MM.1S (cell line): ENCODE measurements at places on chromosomes 12 and 14.

DNA sequence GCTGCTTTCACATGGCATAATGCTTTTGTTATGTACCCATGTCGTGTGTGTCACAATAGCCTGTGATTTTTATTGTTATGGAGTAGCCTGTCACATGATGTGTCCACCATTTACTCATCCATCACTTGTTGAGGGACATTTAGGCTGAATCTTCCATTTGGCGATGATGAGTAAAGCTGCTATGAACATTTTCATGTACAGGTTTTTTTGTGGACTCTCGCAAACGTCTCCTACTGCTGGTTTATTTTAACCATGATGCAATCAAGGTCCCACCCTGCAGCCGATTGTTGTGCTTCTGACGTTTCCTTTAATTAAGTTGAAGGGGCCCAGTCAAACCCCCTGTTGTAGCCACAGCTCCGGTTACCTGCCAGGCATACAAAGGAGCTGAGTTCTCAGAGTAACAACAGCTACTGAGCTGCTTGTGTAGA lies 63.2 kb downstream of the ZNF664 start:
- DNase-seq, result no peak

GRCh38 chr12:122099280-122099749 lies 20.8 kb downstream of the MLXIP start:
- no peak for DNase-seq

GRCh38 chr14:77458249-77458950 lies 507 bp downstream of the AHSA1 start:
- peak; percentile 23 for DNase-seq

- no peak for DNase-seq
Measured at GRCh38 chr12:124021007-124021406, 48.0 kb downstream of the ZNF664 start.

GRCh38 chr14:100559455-100559854 lies 27.8 kb downstream of the BEGAIN start:
- no peak for DNase-seq

DNA sequence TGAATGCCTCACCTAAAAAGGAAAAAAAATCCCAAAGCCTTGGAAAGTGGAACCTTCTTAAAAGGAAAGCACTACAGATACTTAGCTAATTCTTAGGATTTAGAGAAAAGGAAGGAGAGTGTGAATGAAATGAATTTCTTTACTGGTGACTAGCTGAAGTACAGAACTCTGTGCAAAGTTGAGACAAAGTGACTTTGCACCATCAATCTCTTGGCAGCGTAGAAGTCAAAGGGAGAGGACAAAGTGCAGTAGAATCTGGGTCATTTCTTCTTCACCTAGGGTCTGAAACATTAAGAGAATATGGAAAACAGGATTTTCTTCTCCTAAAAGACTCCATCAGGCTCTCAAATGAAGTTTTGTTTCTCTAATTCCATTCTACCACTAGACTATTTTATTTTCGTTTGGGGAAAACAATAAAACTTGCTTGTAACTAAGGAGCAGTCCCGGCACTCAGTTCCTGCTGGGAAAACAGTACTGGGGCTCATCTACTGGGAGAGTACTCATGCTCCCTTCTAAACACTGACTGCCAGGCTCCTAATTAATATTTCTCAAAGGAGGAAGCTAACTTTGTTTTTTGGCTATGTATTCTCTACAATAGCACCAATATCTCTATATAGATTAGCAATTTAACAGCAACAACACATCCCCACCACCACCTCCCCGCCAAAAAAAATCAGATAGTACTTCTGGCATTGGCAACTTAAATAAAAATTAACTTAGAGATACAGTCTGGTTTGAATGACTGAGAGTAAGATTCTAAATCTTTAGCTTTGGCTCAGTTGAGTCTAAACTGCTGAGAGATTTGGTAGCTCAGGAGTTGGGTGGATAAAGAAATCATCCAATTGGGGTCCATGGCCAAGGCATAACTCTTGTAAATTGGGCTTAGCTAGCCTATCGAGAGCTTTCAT lies 110.7 kb downstream of the SLC15A5 start:
- DNase-seq, result no peak

GRCh38 chr12:98574110-98574509 lies 19.4 kb upstream of the SLC25A3 start:
- no peak for DNase-seq

DNA sequence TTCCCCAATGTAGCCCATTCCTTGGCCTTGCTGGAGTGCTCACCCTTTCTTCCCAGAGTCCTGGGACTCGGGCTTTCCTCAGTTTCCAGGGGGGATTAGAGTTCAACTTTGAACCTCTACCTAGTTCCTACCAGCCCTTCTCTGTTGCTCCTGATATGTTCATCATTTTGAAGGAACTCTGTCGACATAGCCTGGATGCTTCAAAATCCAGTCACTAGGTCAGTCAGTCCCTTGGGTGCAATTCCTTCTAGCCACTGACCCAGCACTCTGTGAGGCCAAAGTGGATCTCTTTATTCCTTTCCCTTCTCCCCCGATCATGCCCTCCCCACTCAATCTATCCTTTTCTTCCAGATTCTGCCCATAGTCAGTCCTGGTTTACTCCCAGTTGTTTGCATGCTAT lies 72.3 kb upstream of the TMCC3 start:
- no peak for DNase-seq

DNA sequence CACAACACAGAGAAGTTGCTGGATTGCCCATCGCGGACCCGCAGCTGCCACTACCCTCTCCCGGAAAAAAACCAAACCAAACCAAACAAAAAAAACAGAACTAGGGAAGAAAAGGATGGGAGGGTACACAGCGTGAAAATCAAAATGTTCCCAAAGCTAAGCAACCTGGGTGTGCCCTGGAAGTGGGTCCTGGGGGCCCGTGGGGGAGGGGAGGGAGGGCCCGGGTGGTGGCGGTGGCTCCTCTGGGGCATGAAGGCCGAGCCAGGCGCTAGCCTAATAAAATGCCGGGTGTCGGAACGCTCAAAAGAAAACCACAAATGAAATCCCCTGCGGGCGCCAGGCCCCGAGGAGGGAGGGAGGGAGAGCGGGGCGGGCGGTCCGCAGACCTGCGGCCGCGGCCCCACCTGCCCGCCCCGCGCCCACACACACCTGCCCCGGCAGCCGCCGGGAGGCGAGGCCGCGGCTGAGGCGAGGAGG lies 787 bp downstream of the HECTD4 start:
- peak; percentile 69 for DNase-seq

DNA sequence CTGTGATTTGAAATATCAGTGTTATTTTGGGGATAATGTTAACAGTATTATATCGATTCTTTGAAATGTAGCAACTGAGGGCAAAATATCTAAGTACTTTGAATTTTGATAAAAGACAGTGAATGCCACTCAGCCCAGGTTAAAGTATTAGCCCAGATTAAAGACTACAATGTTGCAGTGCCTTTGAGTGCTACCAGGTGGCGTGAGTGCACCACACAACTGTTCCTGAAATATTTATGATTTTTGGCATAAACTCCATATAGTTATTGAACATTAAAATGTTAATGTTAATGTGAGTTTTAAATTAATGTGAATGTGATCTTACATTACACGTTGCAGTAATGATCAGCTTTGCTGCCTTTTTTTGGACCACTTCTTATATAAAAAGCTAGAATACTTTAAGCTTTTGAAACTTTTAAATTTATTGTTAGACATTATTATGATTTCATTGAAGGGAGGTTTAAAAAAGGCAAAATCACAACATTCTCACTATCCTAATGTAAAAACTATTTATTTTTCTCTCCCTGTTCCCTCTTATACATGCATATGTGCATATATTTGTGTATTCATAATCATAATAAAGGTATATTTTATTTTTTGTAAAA lies 22.5 kb downstream of the MRPS35 start:
- peak; percentile 48 for DNase-seq

GRCh38 chr12:95574799-95575452 lies 23.6 kb upstream of the USP44 start:
- no peak for DNase-seq

GRCh38 chr14:100738704-100739131 lies 12.0 kb downstream of the DLK1 start:
- no peak for DNase-seq

DNA sequence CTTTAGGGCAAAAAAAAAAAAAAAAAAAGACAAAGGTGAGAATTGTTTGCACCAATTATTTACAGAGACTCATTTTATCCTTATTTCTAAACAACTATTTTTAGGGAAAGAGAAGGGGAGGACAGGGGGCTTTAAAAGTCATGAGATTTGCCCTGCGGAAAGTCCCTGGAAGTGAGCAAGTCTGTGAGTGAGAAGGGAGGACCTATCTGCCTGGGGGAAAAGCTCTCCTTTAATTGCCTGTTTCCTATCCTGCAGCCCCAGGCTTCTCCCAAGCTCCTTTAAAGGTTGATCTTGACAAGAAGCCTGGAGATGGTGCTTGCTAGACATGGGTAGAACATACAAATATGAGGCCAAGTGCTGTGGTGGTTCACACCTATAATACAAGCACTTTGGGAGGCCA lies 8.3 kb upstream of the CHST11 start:
- no peak for DNase-seq

DNA sequence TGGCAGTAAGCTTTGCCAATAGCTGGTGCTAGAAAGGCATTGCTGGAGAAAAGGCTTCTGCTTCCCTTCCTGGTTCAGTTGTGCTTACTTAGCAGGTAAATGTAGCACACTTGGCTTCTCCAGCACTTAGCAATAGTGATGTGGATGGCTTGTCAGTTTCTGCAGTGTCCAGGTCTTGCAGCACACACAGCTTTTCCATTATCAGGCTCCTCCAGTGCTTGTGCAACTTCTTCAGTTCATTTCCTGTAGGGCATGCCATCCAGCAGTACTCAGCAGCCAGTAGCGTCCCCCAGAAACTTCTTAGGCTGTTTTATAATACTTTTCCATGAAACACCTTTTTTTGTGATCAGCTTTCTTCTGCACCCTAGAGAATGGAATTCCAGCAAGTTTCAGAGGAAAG lies 154.6 kb downstream of the SLC6A15 start:
- no peak for DNase-seq

DNA sequence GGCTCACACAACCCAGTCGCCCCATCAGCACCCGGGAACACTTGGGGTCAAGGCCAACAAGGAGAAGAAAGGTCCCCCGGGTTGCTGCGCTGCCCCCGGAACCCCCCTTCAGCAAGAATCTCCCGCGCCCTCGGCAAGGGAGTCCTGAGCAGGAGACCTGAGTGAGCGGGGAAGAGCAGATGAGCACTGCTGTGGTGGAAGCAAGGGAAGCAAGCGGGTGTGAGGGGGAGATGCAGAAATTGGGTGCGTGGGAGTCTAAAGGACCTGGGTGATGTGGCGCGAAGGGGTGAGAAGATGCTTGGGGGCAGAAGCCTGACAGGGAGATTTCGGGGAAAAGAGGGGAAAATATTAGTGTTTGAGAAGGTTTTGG lies 105.5 kb upstream of the PRB2 start:
- no peak for DNase-seq

GRCh38 chr14:96161636-96162035 lies 43.0 kb upstream of the BDKRB2 start:
- DNase-seq, result no peak

DNA sequence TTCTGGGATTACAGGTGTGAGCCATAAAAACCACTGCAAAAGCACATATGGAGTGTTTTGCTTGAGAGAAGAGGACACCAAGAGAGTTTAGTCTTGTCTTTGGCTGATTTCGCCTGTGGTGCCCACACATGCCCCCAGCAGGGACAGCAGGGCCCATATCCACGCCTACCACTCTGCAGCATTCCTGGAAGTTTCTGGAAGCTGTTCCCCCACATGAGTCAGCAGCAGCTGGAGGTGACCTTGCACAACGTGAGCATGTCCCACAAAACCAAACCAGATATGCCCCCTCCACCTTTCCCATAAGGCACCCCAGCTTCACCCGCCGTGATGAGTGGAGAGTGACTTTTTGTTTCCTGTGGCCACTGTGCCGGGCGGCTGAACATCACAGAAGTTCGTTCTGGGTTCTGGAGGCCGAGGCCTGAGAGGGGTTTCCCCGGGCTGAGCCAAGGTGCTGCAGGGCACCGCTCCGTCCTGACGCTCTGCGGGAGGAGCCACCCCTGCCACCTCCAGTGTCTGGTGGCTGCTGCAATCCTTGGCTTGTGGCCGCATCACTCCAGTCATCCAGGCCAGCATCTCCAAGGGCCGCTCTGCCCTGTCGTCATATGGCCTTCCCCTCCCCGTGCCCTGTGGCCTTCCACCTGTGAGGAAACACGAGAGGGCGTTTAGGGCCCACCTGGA lies 4.7 kb downstream of the ASPG start:
- no peak for DNase-seq

- DNase-seq, result no peak
Measured at GRCh38 chr12:132689227-132689626, 1.8 kb downstream of the PXMP2 start.

DNA sequence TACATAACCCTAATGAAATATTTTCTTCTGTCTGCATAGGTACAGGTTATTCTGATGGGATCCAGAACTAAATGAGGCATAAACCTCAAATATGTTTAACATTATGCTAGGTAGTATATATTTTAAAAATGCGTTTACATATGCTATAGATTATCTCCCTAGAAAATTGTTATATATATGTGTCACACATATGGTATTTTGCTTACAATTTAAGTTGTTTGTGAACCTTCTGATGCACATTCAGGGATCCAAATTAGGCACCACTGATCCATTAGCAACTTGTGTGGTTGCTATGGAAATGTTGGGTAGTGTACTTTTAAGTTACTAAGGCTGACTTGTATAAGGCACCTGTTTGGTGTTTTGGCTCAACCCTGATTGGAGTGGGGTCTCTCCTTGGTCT lies 456.7 kb downstream of the AEBP2 start:
- no peak for DNase-seq

DNA sequence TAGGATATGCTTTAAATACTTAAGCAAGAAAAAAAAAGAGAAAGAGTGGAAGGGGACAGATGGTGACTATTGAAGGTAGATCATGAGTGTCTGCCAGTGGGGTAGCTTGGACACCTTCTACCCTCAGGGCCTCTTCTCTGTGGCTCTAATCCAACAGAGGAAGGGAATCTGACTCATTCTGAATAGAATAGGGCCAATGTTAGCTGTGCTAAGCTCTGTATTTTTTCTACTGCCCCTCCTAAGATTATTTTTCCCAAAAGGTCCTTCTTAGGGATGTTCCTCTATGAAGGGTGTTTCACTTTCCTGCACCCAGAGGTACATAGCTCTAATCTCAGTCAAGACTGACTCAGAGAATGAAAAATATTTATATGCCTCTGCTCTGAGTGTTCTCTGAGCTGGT lies 25.6 kb downstream of the UNC79 start:
- DNase-seq, result no peak

- DNase-seq, result no peak
Measured at GRCh38 chr12:27382171-27382795, 49.6 kb downstream of the BMAL2 start.

GRCh38 chr12:93612776-93613175 lies 40.3 kb downstream of the SOCS2 start:
- no peak for DNase-seq
